ENCODE measurements at places on chromosomes 2 and 18.

GRCh38 chr2:76444732-76445131 is 734.0 kb upstream of the GCFC2 start:
- no peak for DNase-seq

- peak; percentile 69 for DNase-seq
Measured at GRCh38 chr2:65377556-65378192, 54.7 kb downstream of the SPRED2 start.

DNA sequence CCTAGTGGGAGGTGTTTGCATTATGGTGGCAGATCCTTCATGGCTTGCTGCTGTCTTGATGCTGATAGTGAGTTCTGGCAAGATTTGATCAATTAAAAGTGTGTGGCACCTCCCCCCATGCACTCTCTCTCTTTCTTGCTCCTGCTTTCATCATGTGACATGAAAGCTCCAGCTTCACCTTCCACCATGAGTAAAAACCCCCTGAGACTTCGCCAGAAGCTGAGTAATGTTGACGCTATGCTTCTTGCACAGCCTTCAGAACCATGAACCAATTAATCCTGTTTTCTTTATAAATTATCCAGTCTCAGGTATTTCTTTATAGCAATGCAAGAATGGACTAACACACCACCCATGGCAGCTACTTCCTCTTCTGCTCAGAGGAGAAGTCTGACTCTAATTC is 2181.4 kb upstream of the PIK3C3 start:
- no peak for DNase-seq

- peak; percentile 23 for DNase-seq
Measured at GRCh38 chr18:37668971-37669747, 103.6 kb upstream of the CELF4 start.

- DNase-seq, result no peak
Measured at GRCh38 chr2:62362561-62362960, 143.4 kb downstream of the TMEM17 start.

GRCh38 chr2:130372055-130372832 is 16.4 kb downstream of the PTPN18 start:
- DNase-seq, result peak; percentile 94

DNA sequence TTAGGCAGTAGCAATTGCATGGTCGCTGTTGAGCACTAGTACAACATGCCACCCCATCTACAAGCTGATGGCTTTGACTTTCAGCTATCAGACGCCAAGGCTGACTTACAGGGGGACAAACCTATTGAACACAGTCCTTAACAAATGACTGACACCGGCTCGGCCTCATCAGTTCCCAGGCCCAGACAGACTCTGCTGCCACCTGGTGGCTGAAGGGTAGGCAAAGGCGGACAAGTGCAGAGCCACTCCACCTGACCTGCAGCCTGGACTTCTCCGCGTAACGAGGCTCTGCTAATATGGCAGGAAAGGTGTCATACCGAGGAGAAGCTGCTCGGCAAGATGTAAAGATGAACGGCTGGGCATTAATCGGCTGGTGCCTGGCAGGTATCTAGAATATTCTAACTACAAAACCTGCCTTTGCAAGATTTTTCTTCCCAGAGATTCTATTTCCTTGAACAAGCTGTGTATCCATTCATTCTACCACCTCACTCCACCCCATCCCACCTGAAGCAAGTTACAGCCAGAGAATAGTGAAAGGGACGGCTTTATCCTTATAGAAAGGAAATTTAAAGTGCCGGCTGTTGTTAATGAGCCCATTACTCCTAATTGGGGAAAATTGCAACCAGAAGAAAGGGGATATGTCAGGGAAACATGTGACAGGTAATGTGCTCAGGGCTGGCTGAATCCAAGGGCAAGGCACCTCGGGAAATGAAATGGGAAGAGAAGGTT is 67.4 kb downstream of the STEAP3 start:
- peak; percentile 87 for DNase-seq

DNA sequence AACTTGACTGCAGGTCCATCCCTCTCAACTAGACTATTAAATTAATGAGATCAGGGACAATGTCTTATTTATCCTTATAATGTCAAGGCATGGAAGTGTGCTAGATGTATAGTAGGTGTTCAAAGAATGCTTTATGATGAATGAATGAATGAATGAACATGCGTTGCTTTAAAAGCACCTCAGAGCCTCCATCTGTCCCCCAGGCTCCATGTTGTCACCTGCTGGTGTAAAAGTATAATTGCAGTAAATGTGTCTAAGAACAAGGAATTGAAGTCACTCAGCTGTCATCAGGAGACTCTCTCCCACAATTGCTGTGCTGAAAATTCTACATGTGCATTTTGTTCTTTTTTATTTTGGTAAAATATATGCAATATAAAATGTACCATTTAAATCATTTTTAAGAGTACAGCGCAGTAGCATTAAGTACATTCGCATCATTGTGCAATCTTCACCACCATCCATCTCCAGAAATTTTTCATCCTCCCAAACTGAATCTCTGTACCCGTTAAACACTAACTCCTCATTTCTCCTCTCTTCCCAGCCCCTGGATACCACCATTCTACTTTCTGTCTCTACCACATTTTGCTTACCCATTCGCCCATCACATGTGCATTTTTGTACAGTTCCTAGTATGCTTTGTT is 52.6 kb downstream of the GNAL start:
- no peak for DNase-seq

DNA sequence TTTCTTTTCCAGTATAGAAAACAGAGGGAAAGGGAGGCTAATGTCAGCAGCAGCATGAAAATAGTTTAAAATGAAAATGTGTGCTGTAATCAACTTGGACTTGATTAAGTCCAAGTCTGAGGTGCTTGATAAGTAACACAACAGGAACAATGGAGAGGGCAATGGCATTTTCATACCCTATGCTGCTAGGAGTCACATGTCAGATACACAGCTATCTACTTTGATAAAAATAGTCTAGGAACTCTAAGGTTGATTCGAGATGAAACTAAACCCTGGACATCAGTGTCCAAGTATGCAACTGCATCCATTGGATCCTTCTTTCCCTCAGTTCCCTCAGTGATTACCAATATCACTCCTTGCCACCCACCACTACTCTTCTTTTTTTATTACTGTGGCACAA is 4.6 kb upstream of the C18orf63 start:
- no peak for DNase-seq

DNA sequence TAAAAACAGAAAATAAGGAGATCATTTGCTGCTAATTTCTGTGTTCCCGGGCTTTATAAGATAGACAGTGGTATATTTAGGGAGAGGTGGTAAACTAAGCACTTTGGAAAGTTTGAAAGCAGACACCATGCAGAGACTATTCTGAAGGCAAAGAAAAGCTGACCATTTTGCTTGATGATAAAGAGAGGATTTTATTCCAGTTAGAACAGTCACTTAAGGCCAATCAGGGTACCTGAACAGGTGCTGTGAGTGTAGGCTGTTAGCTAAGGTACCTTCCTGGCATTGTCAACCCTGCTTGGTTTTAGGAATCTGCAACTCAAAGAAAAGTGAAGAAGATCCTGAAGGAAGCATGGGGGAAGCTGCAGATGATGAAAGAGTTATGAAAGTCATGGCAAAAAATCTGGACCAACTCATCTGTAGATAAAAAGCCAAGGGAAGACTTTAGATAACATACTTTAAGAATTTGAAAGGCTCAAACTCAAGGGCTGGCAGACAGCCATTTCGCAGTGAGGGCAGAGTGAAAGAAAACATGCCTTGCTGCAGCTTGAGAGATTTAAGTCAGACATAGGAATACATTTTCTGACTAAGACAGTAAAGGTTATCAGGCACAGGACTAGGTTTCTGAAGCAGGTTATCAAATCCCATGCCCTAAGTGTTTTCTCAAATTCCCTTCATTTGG is 80.1 kb upstream of the ARL5A start:
- DNase-seq, result no peak

DNA sequence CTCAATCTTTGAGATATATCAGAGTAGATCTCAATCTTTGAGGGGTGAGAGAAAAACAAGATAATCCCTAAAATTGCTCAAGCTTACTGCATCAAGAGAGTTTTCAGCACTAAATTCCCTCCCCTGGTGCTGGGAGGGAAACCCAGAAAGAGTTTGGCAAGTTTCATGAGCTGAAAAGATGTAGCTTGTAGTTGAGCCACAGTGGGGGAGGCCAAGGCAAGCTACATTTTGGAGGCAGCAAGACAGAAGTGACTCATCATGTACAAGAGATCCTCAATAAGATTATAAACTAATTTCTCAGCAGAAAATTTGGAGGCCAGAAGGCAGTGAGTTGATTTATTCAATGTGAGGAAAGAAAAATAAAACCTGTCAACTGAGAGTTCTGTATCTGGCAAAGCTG is 308.2 kb downstream of the PIEZO2 start:
- DNase-seq, result peak; percentile 7

DNA sequence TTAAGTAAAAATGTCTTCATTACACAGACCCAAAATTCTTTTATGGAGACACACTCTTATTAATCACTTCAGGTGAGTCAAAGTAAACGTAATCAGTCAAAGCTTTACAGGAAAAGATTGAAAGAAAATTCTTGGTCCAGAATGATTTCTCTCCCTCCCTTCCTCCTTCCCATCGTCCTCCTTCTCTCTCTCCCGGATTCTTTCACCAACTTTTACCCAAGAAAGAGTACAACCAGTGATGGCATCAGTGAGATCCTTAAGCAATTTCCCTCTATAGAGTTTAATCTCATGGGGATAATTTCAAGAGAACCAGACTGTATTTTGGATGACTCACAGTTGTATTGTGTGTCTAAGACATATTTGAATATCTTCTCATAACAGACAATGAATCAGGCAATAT is 258.1 kb downstream of the ALK start:
- no peak for DNase-seq

GRCh38 chr2:174035981-174036742 is 71.0 kb upstream of the SP3 start:
- DNase-seq, result no peak

DNA sequence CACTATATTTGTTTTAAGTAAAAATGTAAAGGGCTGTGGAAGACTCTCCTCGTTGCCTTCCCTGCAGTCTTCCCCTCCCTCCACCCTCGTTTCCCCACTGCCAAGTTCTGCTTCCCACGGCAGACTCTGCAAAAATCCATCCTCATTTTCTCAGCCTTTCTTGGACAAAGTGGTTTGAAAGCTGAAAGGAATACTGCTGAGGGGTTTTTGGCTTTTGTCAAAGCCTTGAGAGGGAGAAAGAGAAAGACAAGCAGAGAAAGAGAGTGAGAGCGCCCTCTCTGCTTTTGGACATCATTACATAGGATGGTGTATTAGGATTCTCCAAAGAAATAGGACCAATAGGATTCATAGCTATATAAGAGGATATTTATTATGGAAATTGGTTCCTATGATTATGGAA is 455.9 kb upstream of the SOX11 start:
- DNase-seq, result no peak

GRCh38 chr18:24518596-24518995 is 58.2 kb downstream of the HRH4 start:
- no peak for DNase-seq

- DNase-seq, result peak; percentile 52
Measured at GRCh38 chr2:391696-392095, 103.8 kb upstream of the ALKAL2 start.

DNA sequence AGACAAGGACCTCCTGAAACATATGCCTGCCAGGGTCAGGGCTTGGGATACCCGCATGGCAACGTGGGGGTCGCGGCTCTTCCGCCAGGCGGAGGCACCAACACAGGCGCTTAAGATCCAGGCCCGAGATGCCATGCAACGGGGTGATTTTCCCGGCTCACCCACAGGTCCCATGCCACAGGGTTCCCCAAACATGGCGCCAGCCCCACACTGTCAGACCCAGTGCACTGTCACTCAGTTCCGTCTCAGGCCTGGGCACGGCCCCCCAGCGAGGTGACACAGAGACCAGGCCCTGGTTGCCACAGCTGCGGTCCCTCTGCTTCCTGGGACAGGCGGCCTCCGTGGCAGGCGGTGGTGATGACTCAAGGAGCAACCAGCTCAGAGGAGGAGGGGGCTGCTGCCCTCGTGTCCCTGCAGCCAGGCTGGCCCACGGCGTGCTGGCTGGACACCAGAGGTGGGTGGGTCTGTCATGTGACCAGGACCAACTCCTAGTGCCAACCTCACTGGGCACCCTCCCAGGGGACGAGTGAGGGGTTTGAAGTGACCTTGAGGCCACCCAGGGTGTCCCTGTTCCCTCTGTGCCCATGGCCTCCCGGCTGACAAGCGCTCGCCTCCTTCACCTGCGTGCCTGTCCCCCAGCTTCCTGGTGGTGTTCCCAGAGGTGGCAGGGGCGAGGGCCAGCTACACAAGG is 4.9 kb downstream of the PDCD1 start:
- DNase-seq, result no peak

- DNase-seq, result no peak
Measured at GRCh38 chr2:32277363-32277673, 386 bp upstream of the YIPF4 start.

DNA sequence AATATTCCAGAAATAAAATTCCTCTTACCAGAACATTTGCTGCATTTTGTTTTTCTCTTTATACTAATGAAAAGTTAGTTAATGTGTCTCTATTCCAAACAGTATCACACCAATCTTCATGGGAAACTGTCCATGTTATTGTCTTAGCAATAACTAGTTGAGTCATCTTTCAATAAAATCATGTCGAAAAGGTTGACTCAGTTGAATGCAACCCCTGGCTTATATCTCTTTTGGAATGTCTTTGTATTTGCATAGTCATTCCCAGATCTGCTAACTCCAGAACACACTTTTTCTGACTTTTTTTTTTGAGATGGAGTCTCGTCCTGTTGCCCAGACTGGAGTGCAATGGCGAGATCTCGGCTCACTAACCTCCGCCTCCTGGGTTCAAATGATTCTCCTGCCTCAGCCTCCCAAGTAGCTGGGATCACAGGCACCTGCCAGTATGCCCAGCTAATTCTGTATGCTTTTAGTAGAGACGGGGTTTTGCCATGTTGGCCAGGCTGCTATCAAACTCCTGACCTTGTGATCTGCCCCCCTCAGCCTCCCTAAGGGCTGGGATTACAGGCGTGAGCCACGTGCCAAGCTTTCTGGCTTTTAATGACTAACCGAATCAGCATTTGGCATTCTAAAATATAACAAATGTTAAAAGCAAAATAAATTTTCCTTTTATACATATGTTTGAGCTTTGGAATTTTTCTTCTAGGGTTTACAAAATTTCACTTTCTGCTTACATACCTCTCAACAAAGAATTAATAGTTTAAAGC is 133.2 kb upstream of the GULP1 start:
- DNase-seq, result no peak

DNA sequence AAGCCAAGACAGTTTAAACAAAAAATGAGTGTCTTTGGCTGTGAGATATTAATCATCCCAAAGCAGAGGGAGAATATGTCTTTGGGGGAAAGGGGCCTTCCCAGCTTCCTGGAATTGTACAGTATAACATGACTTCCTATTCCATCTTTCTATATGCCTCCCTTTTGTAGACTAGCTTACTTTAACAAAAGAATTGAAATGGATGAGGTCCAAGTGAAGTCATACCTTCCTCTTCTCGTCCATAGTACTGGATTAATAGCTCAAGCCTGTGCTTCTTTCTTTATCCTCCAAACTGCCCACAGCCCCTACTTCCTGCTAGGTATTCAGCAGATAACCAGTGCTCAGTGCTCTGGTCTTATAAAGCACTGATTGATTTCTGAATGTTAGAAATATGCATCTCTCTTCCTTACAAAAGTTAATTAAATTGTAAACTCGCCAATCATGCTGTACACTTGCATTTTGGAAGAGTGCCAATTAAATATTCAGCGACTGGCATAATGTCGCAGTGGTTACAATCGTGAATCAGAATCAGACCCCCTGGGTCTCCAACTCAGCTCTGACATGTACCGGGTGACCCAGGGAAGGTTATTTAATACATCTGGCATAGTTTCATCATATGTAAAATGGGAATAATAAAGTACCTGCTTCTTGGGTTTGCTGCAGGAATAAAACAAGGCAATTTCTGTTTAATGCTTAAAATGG is 325.1 kb downstream of the RND3 start:
- DNase-seq, result no peak

Measured in activated CD4-positive, alpha-beta T cell treated with anti-CD3 and anti-CD28 coated beads, Interleukin-2, amount 10 ng/mL, durations not matched to agents 24 days and 14 days (primary cell).